ENCODE measurements at places on chromosomes 13 and 19. TPM values are rescaled to one million over a fixed set of nuclear protein-coding genes. Genes with fewer than 3 reads are reported as not detected.
A peak's percentile ranks its signal among the peaks of the same experiment; 100 is the strongest.

CFD gene
- 1.8 TPM for total RNA-seq

NLRP4 gene
- total RNA-seq: not detected

PEAK3 gene
- not detected for total RNA-seq

KCNC3 gene
- 6.3 TPM for total RNA-seq

CGB2 gene
- not detected for total RNA-seq

PSENEN gene
- 11.3 TPM for total RNA-seq

DNA sequence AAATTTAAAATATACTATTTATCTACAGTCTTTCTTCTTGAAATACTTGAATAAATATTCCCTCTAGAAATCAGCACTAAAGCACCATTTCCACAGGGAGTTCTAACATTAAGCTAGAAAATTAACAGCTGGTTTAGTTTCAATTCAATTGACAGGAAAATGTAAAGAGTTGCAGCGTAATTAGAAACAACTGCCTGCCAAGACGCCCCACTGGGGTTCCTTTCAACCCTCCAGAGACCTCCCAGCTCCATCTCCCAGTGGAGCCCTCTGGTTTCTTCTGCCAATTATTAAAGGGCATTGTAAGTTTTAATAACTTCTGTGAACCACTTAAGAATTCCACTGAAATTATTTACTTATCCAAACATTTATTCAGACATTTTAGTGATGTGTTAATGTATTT is 4.2 kb downstream of the GJA3 start:
- no peak for DNase-seq

DNA sequence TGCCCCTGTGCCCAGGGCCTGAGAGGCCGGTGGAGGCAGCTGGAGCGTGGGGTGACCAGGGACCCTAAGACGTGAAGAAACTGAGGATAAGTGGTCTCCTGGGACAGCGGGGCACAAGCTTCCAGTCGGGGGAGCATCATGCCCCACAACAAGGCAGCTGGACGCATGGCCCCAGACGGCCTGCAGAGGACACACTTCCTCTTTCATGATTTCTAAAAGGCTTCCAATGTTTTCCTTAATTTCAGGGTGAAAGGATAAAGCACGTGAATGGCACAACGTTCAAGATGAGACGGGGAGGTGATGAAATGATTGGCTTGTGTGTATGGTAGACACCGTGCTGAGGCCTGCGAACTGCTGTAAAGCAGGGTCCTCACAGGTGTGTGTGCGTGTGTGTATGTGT is 20.2 kb upstream of the MYDGF start:
- no peak for DNase-seq

DNA sequence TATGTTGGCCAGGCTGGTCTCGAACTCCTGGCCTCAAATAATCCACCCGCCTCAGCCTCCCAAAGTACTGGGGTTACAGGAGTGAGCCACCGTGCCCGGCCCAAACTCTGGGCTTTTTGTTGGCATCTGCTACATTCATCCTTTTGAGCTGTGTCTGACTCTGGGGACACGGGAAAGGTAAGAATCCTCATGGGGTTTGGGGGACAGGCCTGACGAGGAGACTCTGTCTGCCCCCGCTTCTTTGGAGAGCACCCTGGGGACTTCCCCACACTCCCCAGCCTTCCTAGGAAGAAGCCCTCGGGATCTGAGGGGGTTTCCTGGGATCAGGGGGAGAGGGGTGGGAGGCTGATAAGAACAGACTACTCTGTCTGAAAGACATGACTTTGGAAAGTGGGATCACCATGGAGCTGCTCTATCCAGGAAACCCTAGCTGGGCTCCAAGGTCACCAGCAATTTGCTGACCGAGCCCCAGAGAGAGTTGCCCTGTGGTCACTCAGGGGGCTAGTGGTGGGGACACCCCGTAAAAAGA is 8.1 kb upstream of the FCER2 start:
- DNase-seq: no peak

DNA sequence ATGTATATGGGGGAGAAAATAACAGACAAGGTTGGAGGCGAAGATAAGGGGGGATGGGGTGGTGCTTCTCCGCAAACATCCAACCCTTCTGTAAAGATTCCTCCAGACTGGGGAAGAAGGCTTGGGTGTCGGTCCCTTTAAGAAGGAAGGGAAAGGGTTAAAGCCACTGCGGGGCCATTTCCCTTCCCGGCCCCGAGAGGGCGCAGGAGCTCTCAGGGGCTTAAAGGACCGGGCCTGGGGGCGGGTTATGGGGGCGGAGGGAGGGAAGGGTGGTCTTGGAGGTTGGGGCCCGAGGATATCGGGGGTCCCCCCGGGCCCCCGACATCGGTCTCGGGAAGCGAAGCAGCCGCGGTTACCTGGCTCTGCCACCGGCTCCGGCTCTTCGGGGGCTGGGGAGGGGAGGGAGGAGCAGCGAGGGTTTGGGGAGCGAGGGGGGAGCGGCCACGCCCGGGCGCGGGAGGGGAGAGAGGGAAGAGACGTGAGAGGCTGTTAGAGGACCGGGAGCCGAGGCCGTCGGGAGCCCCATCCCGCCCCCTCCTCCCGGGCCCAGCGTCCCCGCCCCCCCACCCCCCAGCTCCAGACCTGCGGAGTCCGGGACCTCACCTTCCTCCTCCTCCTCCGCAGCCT is 2.8 kb downstream of the TNNT1 start:
- DNase-seq: no peak

DNA sequence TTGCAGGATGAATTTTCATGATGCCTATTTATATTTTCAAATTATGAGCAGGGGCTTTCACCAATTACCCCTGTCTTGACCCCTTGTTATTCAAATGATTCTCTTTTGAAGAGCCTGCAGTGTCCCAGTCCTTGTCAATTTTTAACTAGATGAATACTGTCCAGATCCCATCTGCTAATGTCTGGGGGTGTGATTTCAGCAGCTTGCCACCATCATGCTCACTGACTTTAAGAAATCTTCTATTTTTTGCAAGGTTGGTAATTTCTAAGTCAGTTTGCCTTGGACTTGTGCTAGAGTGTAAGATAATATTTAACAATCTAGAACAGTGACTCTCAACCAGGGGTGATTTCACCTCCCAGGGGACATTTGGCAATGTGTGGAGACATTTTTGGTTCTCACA is 106.0 kb downstream of the CACNA1A start:
- no peak for DNase-seq

DNA sequence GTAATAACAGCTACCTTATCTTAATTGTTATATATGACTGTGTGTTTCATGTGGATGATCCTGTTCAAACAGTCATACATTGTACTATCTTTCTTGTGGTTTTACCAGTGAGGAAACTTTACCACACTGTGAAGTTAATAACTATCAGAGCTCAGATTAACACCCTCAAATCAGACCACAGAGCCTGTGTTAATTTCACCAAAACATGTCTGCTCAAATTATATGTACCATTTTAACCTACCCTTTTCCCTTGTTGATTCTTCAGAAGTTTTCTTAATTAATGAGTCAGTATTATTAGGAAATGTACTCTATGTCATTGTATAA is 1.8 kb upstream of the ZNF331 start:
- DNase-seq: no peak

DNA sequence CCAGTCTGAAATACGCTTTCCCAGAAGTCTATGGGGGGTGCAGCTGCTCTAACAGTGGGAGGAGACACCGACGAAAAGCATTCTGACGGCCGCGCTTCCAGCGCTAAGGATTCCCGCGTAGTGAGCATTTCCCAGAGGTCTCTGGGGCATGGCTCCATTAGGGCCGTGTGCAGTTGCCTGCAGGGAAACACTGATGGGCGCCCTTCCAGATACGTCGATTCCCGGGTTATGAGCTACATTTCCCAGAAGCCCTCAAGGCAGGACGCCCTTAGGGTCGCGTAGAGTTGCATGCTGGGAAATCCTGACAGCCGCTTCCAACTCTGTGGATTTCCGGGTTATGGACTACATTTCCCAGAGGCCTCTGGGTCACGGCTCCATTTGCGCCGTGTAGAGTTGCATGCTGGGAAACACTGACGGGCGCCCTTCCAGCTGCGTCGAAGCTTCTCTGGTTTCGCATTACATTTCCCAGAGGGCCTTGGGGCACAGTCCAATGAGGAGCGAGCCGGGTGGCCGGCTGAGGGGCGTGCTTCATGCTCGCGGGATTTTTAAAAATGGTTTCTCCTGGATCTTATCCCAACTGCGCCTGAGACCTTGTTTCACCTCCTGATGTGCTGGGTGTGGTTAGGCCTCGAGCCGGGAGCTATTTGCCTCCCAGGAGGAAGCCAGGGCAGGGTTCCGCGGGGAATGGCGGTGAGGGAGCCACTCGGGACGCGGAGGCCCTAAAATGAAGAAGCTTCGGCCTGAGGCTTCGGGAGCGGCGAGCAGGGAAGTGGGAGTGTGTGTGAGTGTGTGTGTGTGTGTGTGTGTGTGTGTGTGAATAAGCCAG is 17.2 kb upstream of the ZNF331 start:
- DNase-seq: peak; percentile 95

DNA sequence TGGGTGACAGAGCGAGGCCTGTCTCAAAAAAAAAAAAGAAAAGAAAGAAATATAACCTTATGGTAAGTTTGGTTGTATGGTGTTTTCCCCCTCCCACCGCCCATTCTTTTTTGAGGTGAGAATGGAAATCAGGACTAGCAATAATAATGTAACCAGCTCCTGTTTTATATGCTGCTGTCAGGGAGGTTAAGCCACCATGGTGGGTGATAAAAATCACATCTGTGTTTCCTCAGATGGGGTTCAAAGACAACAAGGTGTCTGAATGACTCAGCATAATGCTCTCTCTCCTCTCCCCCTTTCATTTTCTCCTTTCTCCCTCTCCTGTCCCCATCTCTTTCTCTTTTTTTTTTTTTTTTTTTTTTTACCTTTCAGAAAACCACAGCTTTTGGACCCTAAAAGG is 28.3 kb upstream of the GARRE1 start:
- no peak for DNase-seq

DNA sequence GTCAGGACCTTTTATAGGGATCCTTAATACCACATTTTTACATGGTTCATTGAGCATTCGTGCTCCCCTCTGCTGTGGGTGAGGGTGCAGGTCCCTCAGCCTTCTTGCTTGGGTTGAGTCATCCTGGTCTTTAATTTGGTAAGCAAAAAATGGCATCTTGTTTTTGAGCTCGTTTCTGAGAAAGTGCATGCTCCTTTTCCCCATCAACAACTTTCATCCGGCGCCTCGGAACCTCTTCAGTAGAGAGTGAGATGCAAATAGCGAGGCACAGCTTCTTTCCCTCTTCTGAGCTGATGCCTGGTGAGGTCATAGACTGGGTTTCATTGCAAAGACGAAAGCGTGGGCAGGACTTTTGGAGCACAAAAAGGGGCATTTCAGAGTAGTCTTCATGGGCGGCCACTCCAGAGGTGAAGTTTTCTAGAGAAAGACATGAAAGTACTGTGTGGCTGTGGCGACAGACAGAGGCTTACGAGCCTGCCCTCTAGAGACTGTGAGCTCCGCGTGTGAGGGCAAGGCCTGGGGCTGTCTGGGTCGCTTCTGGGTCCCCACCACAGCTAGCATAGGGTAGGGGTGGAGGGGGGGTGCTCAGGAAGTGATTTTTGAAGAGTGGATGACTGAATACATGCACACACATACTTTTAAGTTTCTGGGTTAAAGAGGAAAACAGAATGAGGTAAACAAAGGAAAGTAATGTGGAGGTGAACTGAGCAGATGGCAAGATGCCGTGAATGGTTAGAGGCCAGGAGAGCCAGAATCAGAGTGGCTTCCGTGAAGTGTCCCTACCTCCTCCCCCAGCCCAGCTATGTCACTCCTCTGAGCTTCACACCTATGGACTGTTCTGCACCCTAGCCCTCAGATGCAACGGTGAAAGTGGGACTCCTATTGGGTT is 44.3 kb downstream of the BBC3 start:
- DNase-seq: no peak

GRCh38 chr13:27644302-27644701 is 22.6 kb downstream of the POLR1D start:
- no peak for DNase-seq

DNA sequence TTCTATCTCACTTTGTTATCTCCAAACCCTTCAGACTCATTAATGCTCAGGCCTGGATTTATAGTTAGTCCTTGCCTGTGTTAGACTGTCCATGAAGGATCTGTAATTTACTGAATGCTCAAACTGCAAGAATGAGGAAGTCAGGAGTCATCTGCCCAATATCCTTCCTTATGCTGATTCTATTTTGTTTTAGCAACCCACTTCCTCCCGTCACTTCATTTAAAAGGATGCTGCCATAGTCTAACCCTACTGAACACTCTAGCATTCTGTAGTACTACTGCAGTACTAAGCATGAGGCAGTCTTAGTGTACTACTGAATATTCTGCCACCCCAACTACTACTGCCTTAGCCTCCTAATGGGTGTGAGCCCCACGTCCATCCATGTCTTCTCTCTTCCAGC is 1.5 kb downstream of the FCAR start:
- no peak for DNase-seq

DNA sequence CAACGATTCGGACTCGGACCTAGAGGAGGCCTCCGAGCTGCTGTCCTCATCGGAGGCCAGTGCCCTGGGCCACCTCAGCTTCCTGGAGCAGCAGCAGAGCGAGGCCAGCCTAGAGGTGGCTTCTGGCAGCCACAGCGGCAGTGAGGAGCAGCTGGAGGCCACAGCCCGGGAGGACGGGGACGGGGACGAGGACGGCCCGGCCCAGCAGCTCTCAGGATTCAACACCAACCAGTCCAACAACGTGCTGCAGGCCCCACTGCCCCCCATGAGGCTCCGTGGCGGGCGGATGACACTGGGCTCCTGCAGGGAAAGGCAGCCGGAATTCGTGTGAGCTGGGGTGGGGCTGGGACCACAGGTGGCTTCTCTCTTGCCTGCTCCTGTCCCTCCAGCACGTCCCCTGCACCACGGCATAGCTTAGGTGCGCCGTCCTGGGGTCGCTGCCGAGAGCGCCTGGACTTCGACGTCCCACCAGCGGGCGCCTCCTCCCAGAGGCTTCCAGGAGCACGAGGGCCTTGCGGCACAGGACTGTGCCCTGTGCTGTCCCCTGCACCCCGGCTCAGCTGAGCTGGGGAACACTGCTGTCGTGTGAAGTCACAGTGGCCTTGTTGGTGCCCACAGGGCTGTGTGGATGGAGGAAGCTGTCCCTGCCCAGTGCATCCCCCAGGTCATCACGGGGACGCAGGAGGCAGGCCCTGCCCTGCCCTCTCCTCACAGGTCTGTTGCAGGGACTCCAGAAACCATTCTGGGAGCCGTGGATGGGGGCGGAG is 9.3 kb downstream of the POLR2E start:
- DNase-seq: no peak

DNA sequence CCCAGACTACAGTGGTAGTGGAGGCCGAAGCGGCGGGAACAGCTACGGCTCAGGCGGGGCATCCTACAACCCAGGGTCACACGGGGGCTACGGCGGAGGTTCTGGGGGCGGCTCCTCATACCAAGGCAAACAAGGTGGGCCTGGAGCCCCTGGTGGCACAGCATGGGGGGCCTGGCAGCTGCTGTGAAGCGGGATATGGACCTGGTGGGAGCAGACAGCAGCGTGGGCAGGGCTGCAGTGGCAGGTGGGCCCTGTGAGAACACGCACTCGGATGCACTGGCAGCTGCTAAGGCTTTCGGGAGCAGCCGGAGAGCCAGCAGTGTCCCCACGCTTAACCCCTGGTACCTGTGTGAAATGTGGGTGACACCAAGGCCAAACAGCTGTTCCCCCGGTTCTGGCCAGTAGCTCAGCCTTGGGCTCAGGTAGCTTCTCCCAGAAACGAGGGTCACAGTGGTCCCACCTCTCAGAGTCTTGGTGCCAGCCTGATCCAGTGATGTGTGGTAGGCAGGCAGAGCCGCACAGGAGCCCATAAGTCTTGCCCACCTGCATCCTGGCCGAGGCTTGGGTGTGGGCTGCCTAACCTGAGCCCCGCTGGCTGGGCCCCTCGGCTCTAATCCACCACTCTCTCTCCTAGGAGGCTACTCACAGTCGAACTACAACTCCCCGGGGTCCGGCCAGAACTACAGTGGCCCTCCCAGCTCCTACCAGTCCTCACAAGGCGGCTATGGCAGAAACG is 12.5 kb upstream of the QTRT1 start:
- DNase-seq: no peak

GRCh38 chr13:33017323-33017929 is 1.2 kb downstream of the KL start:
- no peak for DNase-seq
